ENCODE measurements at places on chromosomes 16 and 17. TPM values are rescaled to one million over a fixed set of nuclear protein-coding genes. Genes with fewer than 3 reads are reported as not detected.

IFI35 gene
- 9.0 TPM for total RNA-seq

PPP1R27 gene
- total RNA-seq, result not detected

DNAH17 gene
- 0.42 TPM for total RNA-seq

CES3 gene
- total RNA-seq, result 0.13 TPM

GNG13 gene
- total RNA-seq, result not detected

TNFAIP1 gene
- 79.5 TPM for total RNA-seq

TBC1D3C gene
- total RNA-seq, result not detected

CCL8 gene
- total RNA-seq, result not detected

ZG16B gene
- 2.6 TPM for total RNA-seq

FBXL19 gene
- 19.4 TPM for total RNA-seq

AMFR gene
- total RNA-seq, result 104 TPM

CHRNE gene
- total RNA-seq, result not detected

ZNF423 gene
- 4.7 TPM for total RNA-seq

NOXO1 gene
- total RNA-seq, result 0.26 TPM

CTRB2 gene
- total RNA-seq, result not detected

TBC1D3G gene
- not detected for total RNA-seq

KCNH4 gene
- not detected for total RNA-seq

ZNF597 gene
- total RNA-seq, result 2.5 TPM

TMEM235 gene
- total RNA-seq, result not detected

AOC3 gene
- 15.5 TPM for total RNA-seq

TP53TG3C gene
- total RNA-seq, result not detected

STAT5A gene
- total RNA-seq, result 12.2 TPM

BCAR1 gene
- total RNA-seq, result 125 TPM

KIF22 gene
- total RNA-seq, result 13.5 TPM

MIF4GD gene
- total RNA-seq, result 21.6 TPM

CCL18 gene
- total RNA-seq, result not detected

USP43 gene
- 4.3 TPM for total RNA-seq

CNTD1 gene
- total RNA-seq, result not detected

TACO1 gene
- total RNA-seq, result 17.3 TPM

PRSS22 gene
- total RNA-seq, result not detected

SLC38A7 gene
- 37.6 TPM for total RNA-seq

ACE gene
- 0.68 TPM for total RNA-seq

GNAO1 gene
- 0.85 TPM for total RNA-seq

PABPN1L gene
- not detected for total RNA-seq

MT1F gene
- total RNA-seq, result 2.6 TPM

STH gene
- total RNA-seq, result not detected

TNK1 gene
- not detected for total RNA-seq

SLC6A4 gene
- not detected for total RNA-seq

VPS35L gene
- total RNA-seq, result 83.4 TPM

CHAD gene
- total RNA-seq, result not detected

LDHD gene
- 2.7 TPM for total RNA-seq

RFFL gene
- total RNA-seq, result 11.1 TPM

MRPS23 gene
- total RNA-seq, result 33.3 TPM

SLC52A1 gene
- not detected for total RNA-seq

RRAD gene
- total RNA-seq, result 6.5 TPM

GPR179 gene
- total RNA-seq, result 0.56 TPM

PPL gene
- 0.97 TPM for total RNA-seq

OR1A1 gene
- not detected for total RNA-seq

NOTUM gene
- total RNA-seq, result not detected

CACNG5 gene
- not detected for total RNA-seq

PIPOX gene
- total RNA-seq, result 2.2 TPM

Data from chondrocyte (in vitro differentiated cells).